EL (cell line): ENCODE measurements at places on chromosomes 16 and 17.

DNA sequence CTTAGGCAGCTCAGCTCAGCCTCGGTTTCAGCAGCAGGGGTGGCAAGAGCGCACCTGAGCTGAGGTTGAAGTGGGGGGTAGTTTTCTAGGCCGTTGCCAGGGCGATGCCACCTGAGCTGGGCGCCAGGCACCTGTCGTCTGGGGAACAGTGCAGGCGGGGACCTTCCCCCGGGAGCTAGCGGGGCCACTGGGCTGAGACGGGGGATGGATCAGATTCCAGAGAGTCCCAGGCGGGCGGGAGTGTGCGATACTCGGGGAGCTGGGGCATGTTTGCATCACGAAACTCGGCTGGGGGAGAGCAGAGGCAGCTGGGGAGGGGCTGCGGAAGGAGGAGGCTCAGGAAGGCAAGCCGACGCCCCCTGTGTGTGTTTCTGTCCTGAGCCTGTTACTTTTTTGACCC lies 477 bp upstream of the CLDN9 start:
- no peak for DNase-seq

DNA sequence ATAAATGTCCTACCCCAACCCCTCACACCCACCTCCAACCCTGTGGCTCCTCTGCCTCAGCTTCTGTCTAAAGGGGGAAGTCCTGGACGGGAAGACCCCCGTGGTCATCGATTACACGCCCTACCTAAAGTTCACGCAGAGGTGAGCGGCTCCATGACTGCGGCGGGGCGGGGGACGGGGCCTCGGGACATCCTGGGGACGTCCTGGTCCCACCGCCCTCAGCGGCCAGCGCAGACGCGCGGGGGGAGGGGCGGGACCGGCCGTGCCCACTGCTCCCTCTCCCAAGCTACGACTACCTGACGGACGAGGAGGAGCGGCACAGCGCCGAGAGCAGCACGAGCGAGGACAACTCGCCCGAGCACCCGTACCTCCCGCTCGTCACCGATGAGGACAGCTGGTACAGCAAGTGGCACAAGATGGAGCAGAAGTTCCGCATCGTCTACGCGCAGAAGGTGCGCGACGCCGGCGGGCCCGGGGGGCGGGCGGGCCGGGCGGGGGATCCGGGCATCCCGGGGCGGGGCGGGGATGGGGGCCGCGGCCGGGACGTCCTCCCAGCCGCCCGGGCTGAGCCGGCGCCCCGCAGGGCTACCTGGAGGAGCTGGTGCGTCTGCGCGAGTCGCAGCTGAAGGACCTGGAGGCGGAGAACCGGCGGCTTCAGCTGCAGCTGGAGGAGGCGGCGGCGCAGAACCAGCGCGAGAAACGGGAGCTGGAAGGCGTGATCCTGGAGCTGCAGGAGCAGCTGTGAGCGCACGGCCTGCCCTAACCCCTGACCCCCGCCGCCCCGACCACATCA lies 6.7 kb downstream of the RUNDC3A start:
- peak; percentile 29 for DNase-seq

DNA sequence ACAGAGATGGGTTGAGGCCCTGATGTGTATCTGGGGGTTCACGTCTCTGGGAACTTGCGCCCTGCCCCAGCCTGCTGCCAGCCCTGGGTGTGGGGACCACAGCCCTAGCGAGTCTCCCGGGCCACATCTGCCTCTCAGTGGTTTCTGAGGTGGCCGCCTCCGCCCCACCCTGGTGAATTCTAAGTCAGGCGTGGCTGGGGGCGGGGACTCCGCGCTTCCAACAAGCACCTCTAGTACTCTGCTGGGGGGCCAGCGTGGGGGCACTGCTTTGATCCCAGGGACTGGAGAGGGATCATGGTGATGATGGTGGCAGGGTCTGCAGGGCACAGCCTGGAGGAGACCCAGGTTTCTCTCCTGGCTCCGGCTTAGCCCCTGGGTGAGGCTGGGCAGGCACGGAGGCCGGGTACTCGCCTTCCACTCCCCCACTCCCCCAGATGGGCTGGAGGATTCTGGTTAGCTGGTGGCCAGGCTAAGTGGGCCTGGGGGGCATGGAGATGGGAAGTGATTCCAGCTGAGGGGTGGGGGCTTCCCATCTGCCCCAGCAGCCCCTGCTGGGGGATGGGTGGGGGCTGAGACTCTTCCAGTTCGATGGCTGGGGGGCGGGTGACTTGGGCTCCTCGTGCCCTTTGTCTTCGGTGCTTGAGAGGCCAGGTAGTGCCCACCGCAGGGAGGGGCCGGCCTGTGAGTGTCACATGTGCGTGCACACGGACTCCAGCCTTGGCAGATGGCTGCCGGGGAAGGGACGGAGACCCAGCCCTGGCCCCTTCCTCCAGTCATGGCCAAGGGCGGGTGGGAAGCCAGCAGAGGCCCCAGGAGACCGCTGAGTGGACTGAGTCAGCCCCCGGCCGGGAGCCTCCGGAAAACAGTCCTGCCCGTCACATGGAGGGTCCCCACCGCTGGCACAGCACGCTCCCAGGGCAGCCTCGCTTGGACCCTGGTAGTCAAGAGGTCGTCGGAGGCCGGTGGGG lies 3.9 kb downstream of the GLIS2 start:
- DNase-seq: no peak

DNA sequence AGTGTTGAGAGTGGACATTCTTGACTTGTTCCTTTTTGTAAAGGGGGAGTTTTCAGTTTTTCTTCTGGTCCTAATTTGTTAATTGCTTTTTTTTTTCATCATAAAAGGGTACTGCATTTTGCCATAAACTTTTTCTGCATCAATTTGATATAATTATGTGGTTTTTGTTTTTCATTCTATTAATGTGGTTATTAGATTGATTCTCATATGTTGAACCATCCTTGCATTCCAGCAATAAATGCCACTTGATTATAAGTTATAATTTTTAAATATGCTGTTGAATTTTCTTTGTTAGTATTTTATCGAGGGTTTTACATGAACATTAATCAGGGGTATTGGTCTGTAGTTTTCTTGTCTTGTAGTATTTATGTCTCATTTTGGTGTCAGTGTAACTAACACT lies 87.2 kb upstream of the SMIM36 start:
- no peak for DNase-seq
